ENCODE measurements at places on chromosomes 4 and X.
A peak's percentile ranks its signal among the peaks of the same experiment; 100 is the strongest.

GRCh38 chr4:153228512-153229140 is 24.4 kb downstream of the TRIM2 start:
- DNase-seq: peak; percentile 47

DNA sequence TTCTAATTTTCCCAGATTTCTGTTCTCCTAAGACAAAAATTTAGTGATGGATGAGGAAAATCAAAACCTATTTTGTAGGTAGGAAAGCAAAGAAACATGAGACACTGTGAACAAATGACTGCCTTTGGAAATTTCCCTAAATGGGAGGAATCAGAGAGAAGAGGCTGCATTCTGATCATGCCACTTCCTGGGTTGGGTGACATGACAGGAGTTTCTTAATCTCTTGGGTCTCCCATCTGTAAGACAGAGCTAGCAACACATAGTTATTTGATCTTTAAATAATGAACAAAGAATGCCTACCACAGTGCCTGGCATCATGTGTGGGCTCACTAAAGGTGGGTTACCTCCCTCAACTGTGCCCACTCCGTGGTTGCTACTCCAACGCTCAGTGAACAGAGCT is 57.1 kb downstream of the CCDC149 start:
- peak; percentile 24 for DNase-seq

DNA sequence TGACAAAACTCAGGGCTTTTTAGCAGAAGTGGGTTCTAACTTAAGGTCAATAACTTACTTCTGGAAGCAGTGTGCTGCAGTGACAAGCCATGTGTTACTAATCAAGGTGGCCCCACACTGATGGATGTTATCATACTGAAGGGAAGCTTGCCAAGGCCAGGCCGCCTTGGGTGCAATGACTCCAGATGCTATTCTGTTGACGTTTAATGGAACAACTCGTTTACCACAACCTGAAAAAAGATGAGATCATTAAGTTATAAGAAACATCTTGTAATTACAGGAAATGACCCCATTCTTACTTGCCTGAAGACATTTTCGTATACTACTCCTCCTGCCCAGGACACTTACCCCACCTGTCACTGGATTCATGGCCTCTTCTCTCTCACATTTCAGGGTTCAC is 38.9 kb upstream of the TMPRSS11D start:
- DNase-seq: peak; percentile 78

DNA sequence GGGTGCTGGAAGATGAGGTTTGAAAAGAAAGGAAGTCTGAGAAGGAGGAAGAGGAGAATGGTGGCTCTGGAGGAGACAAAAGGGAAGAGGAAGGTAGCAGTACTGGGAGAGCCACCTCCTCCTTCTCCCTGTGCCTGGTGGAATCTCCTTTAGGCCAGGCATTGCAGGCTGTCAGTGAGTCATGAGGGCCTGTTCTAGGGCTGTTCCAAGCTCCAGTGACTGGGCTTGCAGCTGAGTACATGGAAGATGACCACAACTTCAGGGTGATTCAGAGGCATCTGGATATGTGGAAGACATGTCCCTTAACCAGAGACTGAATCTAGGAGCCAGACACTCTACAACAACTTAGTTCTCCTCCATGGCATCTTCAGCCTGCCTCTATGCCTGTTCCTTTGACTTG is 107.8 kb downstream of the EFNB1 start:
- peak; percentile 90 for DNase-seq

GRCh38 chrX:38256019-38256418 is 35.3 kb upstream of the SRPX start:
- no peak for DNase-seq

DNA sequence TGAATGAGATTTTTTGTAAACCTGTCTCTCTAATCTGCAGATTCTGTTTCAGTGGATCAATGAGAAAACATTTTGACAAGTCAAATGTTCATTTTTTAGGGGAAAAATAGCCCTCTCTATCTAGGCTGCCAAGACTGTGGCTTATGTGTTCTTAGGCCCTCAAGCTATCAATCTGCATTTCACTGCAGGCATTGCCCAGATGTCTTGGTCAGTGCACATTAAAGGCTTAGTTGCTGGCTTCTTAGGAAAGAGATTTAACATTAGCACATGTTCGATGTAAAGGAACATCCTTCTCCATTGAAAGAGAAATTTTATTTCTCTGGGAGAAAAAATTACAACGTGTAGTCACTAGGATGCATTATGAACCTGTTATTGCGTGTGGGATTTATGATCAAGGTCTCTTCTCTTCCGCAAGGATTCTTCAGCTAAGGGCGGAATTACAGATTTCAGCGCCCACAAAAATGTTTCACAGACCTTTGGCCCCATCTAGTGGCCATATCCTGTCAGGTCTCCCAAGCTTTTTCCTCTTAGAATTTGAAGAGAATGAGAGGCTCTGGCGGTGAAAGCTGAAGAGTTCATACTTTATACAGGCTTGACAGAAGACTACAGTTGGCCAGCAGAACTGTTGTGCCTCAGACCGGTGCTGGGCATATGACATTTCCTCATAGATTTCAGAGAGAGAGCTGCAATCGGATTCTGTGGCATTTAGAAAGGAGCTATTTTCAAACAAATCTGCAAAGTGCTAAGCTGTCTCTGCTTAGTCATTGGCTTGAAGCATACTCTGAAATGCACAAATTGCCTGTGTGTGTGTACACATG is 144.6 kb upstream of the NOCT start:
- peak; percentile 71 for DNase-seq

All from fibroblast of skin of right biceps (primary cell).